ENCODE measurements at places on chromosomes 2 and 18.

DNA sequence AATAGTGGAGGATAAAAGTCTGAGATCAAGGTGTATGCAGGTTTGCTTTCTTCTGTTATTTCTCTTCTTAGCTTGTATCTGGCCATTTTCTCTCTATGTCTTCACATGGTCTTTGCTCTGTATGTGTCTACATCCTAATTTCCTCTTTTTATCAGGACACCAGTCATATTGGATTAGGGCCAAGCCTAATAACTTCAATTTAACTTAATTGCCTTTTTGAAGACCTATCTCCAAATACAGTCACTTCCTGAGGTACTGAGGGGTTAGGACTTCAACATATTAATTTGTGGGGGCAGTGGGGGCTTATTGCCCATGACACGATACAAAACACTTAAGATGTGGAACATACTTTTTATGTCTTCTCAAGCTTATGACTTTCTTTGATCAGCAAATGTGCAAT, 632.9 kb upstream of the CELF4 start:
- no peak for DNase-seq

DNA sequence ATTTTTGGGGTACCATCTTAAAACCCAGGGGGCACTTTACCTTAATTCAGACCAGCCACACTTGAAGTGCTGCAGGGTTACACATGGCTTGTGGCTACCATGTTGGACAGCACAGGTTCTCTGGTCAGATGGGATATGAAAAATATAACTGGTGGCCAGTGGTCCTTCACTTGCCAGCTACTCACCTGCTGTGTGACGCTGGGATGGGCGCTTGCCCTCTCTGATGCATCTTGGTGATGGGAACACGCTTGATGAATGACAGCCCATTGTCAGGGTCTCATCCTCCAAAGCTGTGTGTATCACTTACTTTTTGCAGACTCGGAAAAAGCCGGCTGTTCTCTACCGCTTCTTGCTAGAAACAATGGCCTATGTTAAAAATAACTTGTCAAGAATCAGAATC, 22.5 kb downstream of the HJURP start:
- DNase-seq, result no peak

DNA sequence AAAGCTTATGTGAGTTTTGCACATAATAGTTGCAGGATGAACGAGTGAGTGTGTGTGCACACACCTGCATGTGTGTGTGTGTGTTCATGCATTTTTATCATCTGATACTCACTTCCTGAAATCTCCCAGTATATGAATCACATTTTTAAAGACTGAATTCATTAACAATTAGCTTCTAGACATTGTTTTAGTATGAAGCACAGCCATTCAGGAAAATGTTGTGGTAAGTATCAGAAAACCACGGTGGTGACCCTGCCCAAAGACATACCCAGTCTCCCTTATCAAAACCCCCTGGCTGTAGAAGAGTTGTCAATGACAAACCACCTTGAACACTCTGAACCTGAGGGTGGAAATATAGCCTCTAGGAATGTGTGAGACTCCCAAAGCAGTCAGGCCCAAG, 220.8 kb downstream of the ALK start:
- no peak for DNase-seq

DNA sequence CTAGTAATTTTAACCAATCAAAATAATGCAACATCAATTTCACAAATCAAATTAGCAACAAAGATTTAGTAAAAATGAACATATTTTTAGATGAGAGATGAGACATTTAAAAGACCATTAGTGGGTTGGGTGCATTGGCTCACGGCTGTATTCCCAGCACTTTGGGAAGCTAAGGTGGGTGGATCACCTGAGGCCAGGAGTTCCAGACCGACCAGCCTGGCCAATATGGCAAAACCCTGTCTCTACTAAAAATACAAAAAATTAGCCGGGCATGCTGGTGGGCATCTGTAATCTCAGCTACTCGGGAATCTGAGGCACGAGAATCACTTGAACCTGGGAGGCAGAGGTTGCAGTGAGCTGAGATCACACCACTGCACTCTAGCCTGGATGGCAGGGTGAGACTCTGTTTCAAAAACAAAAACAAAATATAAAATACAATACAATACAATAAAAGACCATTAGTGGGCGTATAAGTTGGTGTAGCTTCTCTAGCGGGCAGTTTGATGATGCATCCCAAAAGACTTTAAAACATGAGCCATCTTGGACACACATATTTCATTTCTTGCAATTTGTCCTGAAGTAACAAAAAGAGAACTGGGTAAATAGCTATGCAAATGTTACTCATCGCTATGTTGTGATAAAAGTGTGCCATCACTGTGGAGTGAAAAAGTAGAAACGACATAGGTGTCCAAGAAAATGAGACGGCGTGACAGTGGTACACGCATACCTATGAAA, 101.8 kb downstream of the COL6A3 start:
- DNase-seq, result no peak

GRCh38 chr2:58334414-58334813, 93.3 kb upstream of the FANCL start:
- DNase-seq, result no peak

- DNase-seq, result peak; percentile 25
These were observed 37.2 kb upstream of the PXDN start for GRCh38 chr2:1781291-1782080.

- DNase-seq, result no peak
These were observed 65.9 kb upstream of the NFATC1 start for GRCh38 chr18:79329786-79330185.

- no peak for DNase-seq
These were observed 23.5 kb upstream of the ARL5A start for GRCh38 chr2:151851761-151852160.

- DNase-seq, result peak; percentile 17
These were observed 8.1 kb downstream of the SP9 start for GRCh38 chr2:174342686-174343342.

- peak; percentile 38 for DNase-seq
These were observed 123.9 kb upstream of the CD302 start for GRCh38 chr2:159921752-159922404.

GRCh38 chr2:215636816-215637215, 200.9 kb upstream of the FN1 start:
- DNase-seq, result no peak

DNA sequence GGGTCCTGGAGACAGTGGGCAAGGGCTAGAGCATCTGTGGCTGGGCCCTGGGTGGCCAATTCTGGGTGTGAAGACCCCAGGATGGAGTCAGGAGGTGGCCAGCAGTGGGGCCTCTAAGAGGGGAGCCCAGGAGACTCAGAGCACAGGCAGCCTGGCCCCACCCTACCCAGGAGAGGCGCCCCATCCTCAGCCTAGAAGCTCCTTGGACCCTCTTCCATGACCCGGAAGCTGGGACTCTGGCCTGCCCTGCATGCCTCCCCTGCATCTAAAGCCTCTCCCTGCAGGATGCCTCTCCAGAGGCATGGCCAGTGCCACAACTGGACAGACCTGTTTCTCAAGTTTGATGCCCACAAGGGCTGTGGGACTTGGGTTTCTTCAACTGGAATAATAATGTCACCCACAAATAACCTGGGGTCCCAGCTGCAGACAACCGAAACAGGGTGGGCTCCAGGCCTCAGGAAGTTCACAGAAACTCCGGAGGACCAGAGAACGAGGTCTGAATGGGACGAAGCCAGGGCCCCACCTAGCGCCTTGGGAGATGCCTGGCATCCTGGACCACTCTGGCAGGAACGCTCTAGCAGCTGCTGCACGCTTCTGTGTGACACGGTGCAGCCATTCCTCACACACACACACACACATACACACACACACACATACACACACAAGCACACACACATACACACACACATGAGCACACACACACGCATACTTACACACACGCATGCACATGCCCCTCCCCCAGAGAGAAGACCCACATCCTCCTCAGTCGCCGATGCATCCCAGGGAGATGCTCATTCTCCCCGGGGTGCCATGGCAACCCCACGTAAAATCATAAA, 16.4 kb downstream of the KCNIP3 start:
- DNase-seq, result no peak

DNA sequence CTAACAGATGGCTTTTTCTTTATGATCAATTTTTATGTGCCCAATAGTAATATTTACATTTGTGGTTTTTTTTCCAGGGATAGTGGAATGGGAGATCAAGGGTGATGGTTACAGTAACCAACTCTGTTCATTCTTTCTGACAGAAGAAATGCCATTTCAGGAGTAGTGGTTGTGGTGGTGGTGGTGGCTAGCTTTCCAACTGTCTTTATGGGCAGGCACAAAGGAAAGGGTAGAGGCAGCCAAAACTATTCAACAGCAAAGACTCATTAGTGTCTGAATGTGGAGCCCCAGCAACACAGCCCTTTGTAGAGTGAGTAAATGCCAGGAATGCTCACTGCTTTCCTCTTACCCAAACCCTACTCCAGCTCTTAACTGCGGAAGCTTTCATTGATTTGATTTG, 227.7 kb downstream of the RND3 start:
- DNase-seq, result no peak

DNA sequence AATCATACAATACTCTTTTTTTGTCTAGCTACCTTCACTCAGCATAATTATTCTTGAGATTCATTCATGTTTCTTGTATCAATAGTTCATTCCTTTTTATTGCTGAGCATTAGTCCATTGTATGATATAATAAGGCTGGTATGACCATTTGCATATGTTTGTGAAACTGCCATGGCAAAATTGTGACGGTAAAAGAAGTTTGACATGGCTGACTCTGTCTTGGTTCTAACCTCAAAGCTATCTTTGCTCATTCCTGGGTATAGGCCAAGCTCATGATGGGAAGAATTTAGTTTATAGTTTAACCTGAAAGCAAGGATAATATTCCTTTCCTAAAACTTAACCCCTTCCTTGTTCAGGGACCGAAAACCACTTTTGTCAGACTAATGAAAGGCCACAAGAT, 46.4 kb downstream of the COMMD1 start:
- no peak for DNase-seq

- no peak for DNase-seq
These were observed 51.3 kb upstream of the SLC1A4 start for GRCh38 chr2:64937687-64938491.

GRCh38 chr2:164849506-164849905, 7.9 kb upstream of the COBLL1 start:
- DNase-seq, result no peak

DNA sequence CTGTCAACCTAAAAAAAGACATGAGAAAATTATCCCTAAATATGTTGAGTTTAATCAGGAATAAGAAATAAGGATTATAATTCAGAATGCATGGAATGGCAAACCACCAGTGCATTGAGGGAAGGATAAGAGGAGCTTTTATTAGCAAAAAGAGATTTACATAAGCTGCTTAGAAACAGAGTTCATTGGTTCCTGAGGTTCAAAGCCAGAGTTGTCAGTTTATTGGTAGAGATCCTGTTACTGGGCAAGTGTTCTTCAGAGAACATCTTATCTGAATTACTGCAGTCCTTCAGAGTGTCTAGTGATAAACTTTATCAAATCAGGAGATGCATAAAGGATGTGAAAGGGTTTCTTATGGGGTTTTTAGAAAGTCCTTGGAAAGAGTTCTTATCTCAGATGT, 76.0 kb upstream of the MEX3C start:
- DNase-seq, result no peak

DNA sequence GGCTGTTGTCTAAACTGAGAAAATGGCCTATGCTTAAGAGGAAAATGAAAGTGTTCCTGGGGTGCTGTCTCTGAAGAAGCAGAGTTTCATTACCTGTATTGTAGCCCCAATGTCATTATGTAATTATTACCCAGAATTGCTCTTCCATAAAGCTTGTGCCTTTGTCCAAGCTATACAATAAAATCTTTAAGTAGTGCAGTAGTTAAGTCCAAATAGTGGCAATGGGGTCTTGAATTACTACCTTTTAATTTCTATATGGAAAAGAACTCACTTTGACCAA, 13.8 kb upstream of the ALLC start:
- no peak for DNase-seq

- no peak for DNase-seq
These were observed 237.5 kb downstream of the ACTR3 start for GRCh38 chr2:114127372-114127771.

GRCh38 chr2:177728399-177728765, 335.8 kb downstream of the AGPS start:
- DNase-seq, result no peak
